Fibroblast of skin of right quadriceps (primary cell): ENCODE measurements at places on chromosomes 1 and 21.

GRCh38 chr1:43445606-43446387, 7.9 kb downstream of the HYI start:
- no peak for DNase-seq

GRCh38 chr1:53450225-53450624, 9.0 kb upstream of the DMRTB1 start:
- no peak for DNase-seq

DNA sequence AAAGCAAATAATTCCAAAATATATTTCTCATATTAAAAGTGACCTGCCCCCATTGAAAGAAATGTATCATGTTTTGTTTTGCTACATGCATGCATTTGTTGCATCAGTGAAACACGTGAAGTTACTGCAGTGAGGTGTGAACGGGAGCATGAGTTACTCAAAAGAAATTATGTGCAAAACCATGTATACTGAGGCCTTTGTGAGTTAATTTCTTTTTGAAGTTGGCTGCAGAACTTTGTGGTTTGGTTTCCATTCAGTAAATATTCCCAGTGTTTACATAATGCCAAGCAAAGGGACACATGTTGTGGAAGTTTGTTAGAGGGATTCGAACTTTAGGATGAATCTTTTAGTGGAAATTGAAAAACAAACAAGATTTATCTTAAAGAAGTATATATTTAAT, 619.4 kb upstream of the ADAMTS5 start:
- peak; percentile 23 for DNase-seq

DNA sequence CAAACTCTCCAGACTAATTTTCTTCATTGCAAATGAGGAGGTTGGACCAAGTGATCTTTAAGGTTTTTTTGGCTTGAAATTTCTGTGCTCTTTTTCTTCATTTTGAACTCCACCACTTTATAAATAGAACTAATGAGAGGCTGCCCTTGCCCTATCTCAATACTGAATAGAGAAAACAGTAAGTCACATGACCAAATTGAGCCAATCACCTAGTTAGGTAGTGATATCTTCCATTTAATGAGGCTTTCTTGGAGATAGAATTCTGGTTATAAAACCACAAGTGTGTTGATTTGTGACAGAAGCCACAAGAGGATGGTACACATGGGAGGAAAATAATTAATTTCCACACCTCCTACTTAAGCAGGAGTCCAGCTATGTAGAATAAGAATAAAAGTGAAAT, 263.4 kb upstream of the SNX7 start:
- DNase-seq = no peak

DNA sequence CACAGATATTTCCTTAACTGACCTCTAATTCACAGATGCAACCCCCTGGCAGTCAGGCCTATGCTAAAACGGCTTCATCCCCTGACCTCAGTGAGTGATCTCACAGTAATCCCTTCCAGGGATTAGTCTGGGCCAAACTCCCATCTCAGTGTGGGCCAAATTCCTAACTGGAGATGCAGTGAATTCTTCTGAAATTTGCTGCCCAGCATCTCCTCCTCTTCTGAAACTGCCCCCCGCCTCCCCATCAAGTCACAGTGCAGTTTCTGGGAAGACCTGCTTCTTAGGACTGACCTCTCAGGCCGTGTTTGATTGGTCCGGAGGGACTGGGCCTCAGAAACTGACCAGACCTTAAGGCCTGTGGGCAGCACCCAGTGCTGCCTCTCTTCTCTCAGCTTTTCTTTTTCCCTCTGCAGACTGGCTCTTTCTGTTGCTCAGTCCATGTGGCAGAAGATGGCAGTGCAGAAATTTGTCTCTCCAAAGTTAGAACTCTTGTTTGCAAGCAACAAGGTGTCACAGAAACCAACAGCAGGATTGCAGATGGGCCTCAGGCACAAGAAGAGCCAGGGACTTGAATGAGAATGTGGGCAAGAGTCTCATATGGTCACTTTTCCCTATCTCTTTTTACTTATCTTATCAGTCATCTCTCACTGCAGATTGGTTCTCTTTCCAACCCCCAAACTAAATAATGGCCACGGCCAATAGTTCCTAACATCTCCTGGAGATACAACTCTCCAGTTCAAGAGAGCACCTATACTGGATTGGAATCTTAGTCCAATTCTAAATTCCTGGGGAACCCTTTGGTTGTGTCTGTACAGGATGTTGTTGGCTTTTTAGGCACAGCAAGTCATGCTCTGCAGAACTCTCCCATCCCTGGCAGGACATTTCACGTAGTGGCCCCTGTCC, 95.5 kb upstream of the RALGPS2 start:
- DNase-seq = peak; percentile 81

- no peak for DNase-seq
Observed at GRCh38 chr1:64171246-64171645, 32.2 kb upstream of the UBE2U start.

- DNase-seq = no peak
Observed at GRCh38 chr1:168135116-168135920, 1.4 kb downstream of the GPR161 start.

DNA sequence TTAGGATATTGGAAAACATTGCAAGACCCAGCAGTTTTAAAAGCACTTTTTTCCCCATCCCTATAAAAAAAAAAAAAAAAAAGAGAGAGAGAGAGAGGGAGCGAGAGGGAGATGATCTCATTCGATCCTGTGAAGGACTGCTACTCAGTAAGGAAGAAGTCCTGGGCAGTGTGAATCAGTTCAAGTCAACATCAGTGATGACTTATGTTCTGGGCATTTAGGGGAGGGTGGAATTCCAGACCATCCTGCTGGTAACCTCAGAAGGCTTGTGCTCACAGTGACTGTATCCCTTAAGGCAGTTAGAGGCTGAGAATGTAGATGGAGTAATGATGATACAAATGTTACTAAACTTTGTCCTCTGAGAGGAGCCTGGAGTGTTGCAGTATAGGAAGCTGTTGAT, 151.4 kb downstream of the TGFB2 start:
- DNase-seq = peak; percentile 99

DNA sequence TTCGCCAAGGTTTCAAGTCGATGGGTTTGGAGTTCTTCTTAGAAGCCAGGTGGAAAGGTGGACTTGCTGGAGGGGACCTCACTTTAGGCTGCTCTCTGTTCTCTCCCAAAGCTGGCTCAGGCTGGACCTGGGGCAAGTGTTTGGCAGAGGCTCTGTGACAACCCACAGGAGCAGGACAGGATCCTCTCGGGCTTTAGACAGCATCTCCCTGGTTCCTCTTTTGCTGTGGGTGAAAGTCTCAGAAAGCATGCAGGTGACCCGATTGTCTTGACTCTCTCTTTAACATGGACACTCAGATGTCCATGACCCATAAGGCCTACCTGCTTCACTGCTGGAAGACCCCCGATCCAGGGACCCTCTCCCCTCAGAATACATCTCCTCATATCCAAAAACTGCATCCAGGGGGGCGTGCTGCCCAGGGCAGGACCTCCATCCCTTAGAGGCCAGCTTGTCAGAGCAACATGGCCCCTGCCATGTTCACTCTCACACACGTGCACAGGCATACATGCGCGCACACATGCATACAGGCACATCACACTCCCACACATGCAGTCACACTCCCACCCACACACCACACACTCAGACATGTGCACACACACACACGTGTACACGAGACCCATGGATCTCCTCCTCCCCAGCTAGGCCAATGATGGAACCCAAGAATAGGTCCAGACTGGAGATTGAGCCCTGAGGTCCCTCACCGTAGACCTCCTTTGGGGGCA, 21.3 kb downstream of the MRPL37 start:
- DNase-seq = no peak

DNA sequence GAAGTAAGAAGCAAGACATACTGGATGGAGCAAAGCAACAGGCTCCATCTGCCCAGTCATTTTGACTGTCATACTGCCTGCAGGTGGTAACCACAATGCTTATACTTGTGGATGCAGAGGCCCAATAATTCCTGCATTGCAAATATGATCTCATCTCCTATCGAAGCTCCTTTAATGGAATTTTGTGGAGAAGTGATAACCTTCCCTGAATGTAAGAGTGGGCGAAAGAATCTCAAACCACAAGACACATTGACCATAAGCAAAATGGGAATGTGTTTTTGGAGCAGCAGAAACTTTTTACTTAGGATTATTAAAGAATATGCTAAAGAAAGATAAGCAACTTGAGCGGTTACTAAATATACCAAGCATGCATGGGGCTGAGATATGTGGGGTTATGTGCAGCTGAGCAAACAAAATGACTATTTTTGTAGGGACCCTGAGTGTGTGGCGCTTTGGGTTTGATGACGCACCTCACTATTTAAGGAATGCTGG, 77.4 kb upstream of the BACH1 start:
- peak; percentile 88 for DNase-seq

DNA sequence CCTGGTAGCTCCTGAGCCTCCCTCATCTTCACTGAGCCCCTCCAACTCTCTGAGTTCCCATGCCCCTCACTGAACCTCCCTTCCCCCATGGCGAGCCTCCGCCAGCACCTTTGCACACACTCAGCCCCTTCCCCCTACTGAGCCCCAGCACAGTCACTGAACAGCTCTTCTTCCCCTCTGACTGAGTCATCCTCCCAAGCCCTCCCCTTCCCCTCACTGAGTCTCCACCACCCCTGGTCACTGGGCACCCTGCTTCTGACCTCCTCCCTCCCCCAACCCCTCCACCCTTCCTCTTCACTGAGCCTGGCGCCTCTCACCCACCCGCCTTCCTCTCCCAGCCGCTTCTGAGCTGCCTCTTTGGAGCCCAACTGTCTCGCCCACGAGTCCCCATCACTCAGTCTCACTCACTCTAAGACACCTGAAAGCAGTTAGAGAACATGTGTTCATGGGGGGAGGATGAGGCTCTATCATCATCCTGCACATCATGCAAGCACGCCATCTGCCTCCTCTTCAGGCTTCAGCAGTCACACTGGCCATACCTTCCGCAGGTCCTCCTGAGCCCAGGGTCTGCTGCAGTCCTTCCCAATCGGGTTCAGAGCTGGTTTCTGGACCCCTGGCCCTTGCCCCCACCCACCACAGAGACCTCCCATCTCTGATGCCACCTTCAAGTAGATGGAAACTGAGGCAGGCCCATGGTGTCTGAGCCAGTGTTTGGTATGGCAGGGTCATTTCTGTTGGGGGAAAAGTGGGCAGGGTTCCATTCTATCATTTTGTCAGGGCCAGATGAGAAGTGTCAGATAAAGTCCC, 2.0 kb upstream of the TRNP1 start:
- DNase-seq = peak; percentile 92

- no peak for DNase-seq
Observed at GRCh38 chr1:53365437-53366063, 37.7 kb upstream of the LRP8 start.

DNA sequence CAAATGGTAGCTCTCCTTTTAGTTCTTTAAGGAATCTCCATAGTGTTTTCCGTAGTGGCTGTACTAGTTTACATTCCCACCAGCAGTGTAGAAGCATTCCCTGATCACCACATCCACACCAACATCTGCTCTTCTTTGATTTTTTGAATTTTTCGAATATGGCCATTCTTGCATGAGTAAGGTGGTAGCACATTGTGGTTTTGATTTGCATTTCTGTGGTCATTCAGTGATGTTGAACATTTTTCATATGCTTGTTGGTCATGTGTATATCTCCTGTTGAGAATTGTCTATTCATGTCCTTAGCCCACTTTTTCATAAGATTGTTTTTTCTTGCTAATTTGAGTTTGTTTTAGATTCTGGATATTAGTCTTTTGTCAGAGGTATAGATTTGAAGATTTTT, 84.6 kb upstream of the B3GALT2 start:
- DNase-seq = peak; percentile 85

GRCh38 chr1:241507189-241507863, 12.2 kb downstream of the FH start:
- peak; percentile 41 for DNase-seq

DNA sequence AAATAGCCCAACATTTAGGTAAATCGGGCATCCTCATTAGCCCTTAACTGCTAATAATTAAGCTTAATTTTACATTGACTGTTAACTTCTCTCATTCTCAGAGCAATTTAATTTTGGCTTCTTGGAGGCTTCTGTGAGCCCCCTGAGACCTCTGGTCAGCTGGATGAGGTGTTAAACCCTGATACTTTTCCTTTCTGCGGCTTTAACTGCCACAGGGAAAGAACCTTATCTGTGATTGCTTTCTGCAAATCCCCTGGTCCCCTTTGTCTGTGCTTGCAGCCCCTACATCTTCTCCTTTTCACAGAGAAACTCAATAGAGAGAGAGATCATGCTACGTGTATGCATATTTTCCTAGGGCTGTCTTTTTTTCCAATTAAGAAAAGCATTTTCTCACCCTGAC, 184.5 kb upstream of the CSF3R start:
- no peak for DNase-seq

DNA sequence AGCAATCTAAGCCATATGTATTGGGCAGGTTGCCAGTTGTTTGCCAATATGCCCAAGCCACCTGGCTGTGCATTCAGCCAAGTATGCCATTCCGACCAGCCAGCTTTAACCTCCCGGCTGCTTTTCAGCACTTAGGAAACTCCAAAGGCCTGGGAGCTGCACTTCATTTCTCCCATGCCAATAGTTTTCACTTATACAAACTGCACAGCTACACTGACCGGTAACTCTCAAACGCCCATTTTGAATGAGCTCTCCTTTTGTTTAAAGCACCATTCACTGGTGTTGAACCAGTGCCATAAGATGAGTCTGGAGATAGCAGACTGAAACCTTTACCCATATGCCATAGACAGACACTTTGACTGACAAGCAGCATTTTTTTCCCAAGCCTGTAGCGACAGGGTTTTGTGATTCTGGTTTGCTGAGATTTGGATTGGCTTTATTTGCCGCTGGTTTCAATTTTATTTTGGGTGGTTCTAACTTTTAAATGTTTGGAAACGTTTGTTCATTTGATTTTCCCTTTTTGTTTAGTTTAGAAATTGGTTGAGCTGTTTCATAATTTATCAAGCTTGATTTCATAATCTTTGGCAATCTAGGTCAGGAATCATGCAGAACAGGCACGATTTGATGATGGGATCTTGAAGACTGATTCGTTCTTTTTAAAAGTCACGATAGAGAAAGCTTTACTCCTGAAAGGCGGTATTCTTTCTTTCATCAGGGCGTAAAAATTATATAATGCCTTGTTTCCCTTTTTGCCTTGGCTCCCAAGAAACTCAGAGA, 144.6 kb downstream of the NFIA start:
- no peak for DNase-seq

DNA sequence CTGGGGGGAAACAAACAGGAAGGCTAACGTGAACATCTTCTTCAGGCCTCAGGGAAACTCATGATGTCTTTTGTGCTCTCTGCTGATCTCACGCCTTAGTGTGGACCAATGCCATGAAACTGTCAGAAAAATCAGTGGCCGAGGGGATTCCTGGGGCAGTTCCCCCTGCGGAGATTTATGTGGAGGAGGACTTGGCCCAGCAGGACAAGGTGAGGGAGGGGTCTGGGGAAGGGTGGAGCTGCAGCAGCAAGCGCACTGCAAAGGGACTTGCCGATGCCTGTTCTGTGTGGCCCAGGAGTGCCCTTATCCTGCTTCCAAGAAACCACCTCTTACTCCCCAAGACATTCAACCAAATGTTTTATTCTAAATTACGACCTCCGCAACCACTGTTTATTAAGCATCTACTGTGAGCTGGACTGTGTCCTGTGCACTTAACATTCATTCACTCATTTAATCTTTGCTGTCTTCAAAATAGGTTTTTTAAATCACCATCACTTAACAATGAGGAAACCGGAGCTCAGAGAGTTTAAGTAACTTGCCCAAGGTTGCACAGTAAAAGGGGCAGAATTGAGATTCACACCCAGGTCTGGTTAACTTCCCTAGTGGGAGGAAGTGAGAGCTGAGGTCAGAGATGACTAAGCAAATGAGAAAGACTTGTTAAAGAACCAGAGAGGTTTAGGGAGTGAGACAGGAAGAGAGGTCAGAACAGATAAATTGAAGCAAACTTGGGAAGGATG, 49.7 kb downstream of the FHAD1 start:
- no peak for DNase-seq

- DNase-seq = no peak
Observed at GRCh38 chr1:235495030-235495429, 9.2 kb downstream of the B3GALNT2 start.
